ENCODE measurements at places on chromosomes 7 and 10.

- DNase-seq, result no peak
These were observed 74.2 kb downstream of the HTR5A start for GRCh38 chr7:155144371-155144770.

- DNase-seq, result no peak
These were observed 53.3 kb downstream of the SH3PXD2A start for GRCh38 chr10:103802081-103802480.

DNA sequence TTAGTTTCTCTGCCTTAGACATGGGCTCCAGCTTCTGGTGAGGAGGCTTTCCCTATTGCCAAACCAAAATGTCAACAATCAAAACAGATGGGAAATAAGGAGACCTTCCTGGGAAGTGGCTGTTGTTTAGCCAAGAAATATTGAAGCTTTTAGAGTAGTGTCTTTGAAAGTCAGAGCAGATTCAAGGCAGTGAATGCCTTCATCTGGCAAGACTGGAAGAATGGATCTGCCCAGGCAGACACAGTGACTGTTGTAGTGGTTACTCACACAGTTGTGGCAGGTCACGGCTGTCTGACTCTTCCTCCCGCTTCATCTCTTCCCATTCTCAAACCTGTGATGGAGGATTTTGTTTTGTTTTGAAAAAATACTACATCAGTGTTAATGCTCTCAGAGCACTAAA lies 154.1 kb upstream of the ADO start:
- no peak for DNase-seq

- DNase-seq, result no peak
These were observed 68.1 kb upstream of the CDK6 start for GRCh38 chr7:92904244-92905131.

DNA sequence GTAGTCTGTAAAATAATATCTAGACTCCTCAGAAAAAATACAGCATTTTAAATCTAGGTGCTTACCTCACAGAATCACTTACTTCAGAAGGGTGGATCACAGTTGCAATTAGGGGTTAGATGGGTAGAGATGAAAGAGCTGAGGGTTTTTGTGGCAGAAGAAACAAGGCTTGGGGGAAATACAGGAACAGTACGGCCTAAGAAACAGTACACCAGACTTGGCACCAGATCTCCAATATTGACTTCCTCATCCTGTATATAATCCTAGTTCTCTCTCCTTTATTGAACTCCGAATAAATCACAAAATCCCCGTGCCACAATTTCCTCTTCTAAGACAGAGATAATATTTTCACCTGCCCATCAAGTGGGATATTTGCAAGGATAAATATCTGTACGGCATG lies 14.3 kb downstream of the CEP41 start:
- DNase-seq, result no peak

- no peak for DNase-seq
These were observed 283.5 kb downstream of the WDR11 start for GRCh38 chr10:121134711-121135110.

GRCh38 chr10:129120441-129120840 lies 346.6 kb upstream of the MGMT start:
- DNase-seq, result no peak

DNA sequence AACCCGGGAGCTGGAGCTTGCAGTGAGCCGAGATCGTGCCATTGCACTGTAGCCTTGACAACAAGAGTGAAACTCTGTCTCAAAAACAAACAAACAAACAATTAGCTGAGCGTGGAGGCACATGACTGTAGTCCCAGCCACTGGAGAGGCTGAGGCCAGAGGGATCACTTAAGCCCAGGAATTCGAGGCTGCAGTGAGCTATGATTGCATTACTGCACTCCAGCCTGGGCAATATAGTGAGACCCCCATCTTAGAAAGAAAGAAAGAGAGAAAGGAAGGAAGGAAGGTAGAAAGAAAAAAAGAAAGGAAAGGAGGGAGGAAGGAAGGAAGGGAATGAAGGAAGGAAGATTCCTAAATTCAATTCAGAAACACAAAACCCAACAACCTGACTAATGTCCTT lies 141.3 kb upstream of the TNRC18 start:
- no peak for DNase-seq

Data from hematopoietic multipotent progenitor cell treated with erythropoietin and hydrocortisone succinate and interleukin-3 and kit ligand, for 17 days (in vitro differentiated cells).